Placental pericyte (primary cell): ENCODE measurements at places on chromosomes 7 and 10. TPM values are rescaled to one million over a fixed set of nuclear protein-coding genes. Genes with fewer than 3 reads are reported as not detected.

OGDHL gene
- 0.14 and 0.22 TPM in 2 replicates for total RNA-seq

MRPL32 gene
- total RNA-seq, result 40.3 and 43.1 TPM in 2 replicates

PDE6C gene
- not detected in 2 replicates for total RNA-seq

NUDT13 gene
- 1.1 and 2.0 TPM in 2 replicates for total RNA-seq

CDH23 gene
- under 0.01 and 0.14 TPM in 2 replicates for total RNA-seq

NANOS1 gene
- total RNA-seq, result 0.66 and 8.4 TPM in 2 replicates

ALKBH4 gene
- 13.6 and 14.9 TPM in 2 replicates for total RNA-seq

UCN3 gene
- total RNA-seq, result not detected in 2 replicates

NPC1L1 gene
- under 0.01 TPM in 1 of 2 replicates, not detected in the other for total RNA-seq

CYP3A7 gene
- total RNA-seq, result 0.44 TPM in 1 of 2 replicates, not detected in the other

SPACDR gene
- 0.72 and 0.88 TPM in 2 replicates for total RNA-seq

TAS2R60 gene
- 0.29 TPM in 1 of 2 replicates, not detected in the other for total RNA-seq

TUBAL3 gene
- not detected in 2 replicates for total RNA-seq

EN2 gene
- total RNA-seq, result not detected in 2 replicates

SLC26A3 gene
- total RNA-seq, result not detected in 2 replicates

PLXDC2 gene
- total RNA-seq, result 3.6 and 4.6 TPM in 2 replicates

PKD1L1 gene
- under 0.01 and 0.29 TPM in 2 replicates for total RNA-seq

ASB15 gene
- not detected in 2 replicates for total RNA-seq

FOXP2 gene
- total RNA-seq, result 0.43 TPM in 1 of 2 replicates, not detected in the other

FAM25G gene
- total RNA-seq, result not detected in 2 replicates

VSIR gene
- total RNA-seq, result 14.7 and 21.7 TPM in 2 replicates

COL28A1 gene
- total RNA-seq, result not detected in 2 replicates

REPIN1 gene
- total RNA-seq, result 54.3 and 108 TPM in 2 replicates

EIF3A gene
- 147 and 166 TPM in 2 replicates for total RNA-seq

PPP1R17 gene
- total RNA-seq, result not detected in 2 replicates

TRIM50 gene
- total RNA-seq, result not detected in 2 replicates

CXCL12 gene
- total RNA-seq, result 1.3 and 1.6 TPM in 2 replicates

CPEB3 gene
- 0.86 and 1.8 TPM in 2 replicates for total RNA-seq

INA gene
- total RNA-seq, result 0.66 and 3.7 TPM in 2 replicates

NEUROD6 gene
- total RNA-seq, result not detected in 2 replicates

SMKR1 gene
- 0.66 TPM in 1 of 2 replicates, not detected in the other for total RNA-seq

ZNF32 gene
- total RNA-seq, result 18.8 and 22.2 TPM in 2 replicates

RBM33 gene
- 26.7 and 31.4 TPM in 2 replicates for total RNA-seq

SPDYE5 gene
- total RNA-seq, result not detected in 2 replicates

SAP25 gene
- 0.72 TPM in 1 of 2 replicates, not detected in the other for total RNA-seq

PILRB gene
- 7.0 and 19.8 TPM in 2 replicates for total RNA-seq

ADAM12 gene
- total RNA-seq, result 30.4 and 63.7 TPM in 2 replicates

WAPL gene
- total RNA-seq, result 45.1 and 46.2 TPM in 2 replicates

THSD7A gene
- total RNA-seq, result 0.44 and 1.0 TPM in 2 replicates

RBAK gene
- 7.4 and 7.7 TPM in 2 replicates for total RNA-seq

FAM25C gene
- not detected in 2 replicates for total RNA-seq

ELAPOR2 gene
- 5.4 and 12.3 TPM in 2 replicates for total RNA-seq

TAS2R5 gene
- total RNA-seq, result 0.57 and 0.66 TPM in 2 replicates
